Mesothelial cell of epicardium (in vitro differentiated cells): ENCODE measurements at places on chromosomes 12 and 14.

DNA sequence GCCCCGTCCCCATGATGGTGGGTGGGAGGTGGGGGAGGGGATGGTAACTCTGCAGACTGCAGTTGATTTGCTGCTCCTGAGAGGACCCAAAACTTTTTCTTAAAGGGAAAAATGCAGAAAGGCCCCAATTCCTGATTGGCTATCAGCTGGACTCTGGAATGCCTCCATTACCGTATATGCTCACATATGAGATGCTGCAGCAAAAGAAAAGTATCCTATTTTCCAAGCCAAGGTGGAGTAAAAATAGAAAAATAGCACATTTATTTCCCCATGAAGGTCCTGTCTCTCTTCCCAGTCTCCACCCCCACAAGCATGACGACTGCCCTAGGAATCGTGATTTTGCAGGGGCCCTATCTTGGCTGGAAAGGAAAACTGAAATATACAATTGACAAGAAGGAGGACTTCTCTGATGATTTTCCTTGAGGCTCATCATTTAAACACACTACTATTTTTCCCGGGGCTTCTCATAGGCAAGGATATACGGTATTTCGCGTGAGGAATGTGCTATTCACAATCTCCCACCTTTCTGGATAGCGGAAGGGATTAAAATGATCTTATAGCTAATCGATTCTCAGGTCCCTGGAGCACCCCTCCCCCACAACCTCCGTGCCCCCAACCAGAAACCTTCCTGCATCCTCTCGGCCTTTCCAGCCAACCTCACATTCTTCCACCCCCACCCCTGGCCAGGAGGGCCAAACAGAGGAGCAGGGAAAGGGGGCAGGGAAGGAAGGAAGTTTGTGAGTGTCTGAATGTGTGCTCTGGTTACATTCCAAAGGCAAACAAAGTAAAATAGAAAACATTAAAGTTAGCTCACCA is 138.9 kb upstream of the CCND2 start:
- no peak for DNase-seq

DNA sequence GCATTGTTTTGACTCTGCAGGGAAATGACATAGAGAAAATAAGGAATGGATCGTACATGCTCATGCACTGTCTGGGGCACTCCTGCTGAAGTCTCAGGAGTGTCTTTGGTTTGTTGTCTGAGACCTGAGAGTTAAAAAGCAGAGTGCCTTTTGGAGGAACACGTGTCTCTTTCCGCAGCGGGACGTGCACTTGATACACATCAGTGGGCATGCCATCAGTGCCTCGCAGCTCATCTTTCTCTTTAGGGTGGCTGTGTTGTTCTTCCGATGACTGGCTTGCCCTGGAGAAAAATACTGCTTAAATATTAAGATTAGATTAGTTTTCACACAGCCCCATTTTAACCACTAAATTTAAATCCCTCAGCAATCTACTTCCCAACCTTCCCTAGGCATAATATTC is 835.9 kb downstream of the DIO2 start:
- DNase-seq: no peak

DNA sequence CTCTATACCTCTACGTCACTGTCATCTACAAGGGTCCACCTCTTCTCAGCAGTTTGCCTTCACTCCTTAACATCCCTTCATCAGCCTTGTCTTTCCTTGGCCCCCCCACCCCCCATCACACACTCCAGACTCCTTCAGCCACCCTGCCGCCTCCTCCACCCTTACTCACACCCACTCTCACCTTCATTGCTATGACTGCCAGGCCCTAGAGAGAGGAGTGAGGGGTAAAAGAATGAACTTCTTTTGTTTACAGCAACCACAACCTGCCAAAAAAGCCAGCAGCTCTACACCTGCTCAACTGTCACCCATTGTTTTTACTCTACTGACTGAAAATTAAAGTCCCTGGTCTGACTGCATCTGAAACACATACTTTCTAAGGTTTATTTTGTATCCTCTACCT is 112.8 kb downstream of the DUSP6 start:
- no peak for DNase-seq

DNA sequence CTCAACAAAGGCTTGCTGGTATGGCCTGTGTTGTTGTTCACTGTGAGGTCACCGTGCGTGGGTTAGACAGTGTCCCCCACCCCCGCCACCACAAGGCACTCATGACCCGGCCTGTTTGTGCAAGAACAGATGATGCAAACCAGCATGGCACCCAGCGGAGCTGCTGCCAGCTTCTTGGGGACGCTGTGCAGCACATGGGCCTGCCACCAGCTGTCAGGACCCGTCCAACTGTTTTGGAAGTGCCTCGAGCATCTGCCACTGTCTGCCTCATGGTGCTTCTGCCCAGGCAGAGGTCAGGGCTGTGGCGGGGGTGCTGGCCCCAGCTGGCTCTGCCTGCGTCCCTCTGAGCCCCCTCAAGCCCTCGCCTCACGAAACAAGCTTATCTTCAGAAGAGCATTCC is 1.5 kb downstream of the ASB2 start:
- no peak for DNase-seq

GRCh38 chr14:24809135-24809534 is 175.1 kb upstream of the GZMB start:
- no peak for DNase-seq

GRCh38 chr14:35196571-35196970 is 74.2 kb downstream of the PRORP start:
- DNase-seq: no peak

GRCh38 chr12:23671881-23672280 is 277.6 kb downstream of the SOX5 start:
- DNase-seq: no peak

DNA sequence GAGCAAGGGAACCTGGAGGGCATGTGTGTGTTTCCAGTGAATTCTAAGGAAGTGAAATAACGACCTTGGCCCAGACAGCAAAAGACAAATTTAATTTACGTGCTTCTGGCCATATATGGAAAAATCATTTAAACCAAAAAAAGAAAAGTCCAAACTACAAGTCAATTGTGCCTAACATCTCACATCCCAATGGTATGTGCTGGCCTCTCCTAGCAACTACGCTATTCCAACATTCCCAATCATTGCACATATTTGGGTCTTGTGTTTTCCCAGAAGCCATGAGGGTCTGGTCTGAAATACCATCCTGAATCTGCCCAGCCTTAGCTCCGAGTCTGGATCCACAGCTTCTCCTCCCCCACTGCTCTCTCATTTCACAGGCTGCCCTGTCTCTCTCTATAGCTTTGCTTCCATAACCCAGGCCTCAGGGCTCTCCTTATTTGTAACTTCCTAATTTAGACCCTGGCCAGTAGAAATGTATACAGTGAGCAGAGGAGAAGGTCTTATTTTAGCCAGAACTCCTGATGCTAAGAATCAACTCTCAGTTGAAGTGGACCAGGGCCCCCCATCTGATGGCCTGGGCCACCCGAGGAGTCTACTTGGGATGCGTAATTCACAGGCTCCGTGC is 224.6 kb downstream of the ANO2 start:
- no peak for DNase-seq

GRCh38 chr14:77965919-77966435 is 166.1 kb downstream of the ADCK1 start:
- peak; percentile 49 for DNase-seq

- peak; percentile 67 for DNase-seq
Observed at GRCh38 chr14:70073924-70074566, 114.7 kb downstream of the SLC8A3 start.

DNA sequence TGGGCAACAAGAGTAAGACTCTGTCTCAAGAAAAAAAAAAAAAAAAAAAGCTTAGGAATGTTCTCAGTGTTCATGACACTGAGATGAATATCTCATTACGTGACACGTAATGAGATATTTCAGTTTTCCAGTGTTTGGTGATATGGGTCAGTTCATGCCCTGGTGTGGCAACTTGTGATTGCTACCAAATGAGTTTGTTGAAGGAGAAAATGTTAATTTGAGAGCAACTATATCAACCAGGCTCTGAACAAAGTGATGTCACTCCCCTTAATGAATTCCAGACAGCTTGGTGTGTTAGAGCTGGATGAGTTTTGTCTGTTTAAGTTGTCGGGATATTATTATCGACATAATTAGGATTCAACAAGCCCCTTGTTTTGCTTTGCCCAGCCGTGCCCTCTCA is 211.7 kb downstream of the DPF3 start:
- DNase-seq: no peak

GRCh38 chr14:58639842-58640484 is 2.2 kb downstream of the DACT1 start:
- DNase-seq: no peak
